Caco-2 (cell line): ENCODE measurements at places on chromosomes 7 and 10.

DNA sequence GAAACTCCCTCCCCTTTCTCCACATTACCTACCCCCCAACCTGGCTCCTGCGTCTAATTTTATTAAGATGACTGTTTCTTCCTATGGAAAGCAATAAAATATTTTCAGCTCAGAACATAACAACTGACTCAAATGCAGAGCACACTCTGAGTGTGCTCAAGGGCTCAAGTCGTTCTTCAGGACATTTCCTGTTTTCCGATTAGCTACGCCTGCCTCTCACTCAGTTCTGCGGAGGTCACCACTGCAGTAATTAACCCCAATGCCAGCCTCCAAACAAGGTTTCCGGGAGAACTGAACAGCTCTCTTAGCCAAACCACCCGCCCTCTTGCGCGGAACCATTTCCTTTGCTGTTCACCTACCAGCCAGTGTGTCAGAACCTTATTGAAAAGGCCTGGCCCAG is 19.3 kb downstream of the MYOF start:
- H3K4me1 ChIP-seq: peaks cover 70% of the 10 kb centered on the region
- no peak for DNase-seq
- peaks cover 3% of the 10 kb centered on the region; the same call in 1 of the 2 replicates for H3K36me3 ChIP-seq
- peak overlapping the region; percentile 97 for H3K27ac ChIP-seq
- H3K27me3 ChIP-seq: no peaks in the 10 kb centered on the region

DNA sequence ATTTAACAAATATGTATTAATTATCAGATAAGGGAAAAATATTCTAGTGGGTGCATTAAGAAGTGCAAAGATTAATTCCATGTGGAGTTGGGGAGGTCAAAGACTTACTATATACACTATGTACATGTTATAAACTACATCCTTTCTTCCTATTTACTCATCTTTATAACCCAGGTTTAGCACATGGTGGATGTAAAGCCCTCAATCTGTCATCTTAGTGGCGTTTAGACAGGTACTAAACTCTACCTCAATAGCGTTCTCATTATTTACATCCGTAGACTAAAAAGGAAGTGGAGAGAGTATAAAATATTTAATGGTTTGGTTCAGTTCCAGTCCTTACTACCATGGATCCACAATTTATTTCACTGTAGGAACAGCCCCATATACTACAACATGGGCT is 14.8 kb upstream of the CELF2 start:
- no peak overlapping the region for H3K4me3 ChIP-seq
- H3K27me3 ChIP-seq: no peaks in the 10 kb centered on the region
- no peak overlapping the region for H3K27ac ChIP-seq
- DNase-seq: no peak
- H3K4me1 ChIP-seq: no peaks in the 10 kb centered on the region
- H3K36me3 ChIP-seq: no peaks in the 10 kb centered on the region

DNA sequence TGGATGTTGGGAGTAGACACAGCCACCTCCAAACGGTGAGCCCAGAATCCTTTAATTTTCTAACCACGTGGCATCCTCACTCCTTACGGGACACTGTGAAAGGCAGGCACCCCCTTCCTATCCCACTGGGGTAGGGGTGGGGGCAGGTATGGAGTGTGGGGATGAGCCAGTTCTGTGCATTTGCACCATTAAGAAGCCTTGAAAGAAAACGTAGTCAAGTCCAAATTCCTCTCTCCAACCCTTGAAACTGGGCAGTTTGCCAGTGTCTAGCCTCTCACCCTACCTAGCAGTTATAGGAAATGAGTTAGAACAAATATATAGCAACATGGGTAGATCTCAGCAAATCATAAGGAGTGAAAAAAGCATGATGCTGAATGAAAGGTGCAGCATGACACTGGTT is 92.4 kb upstream of the LEP start:
- H3K27me3 ChIP-seq: no peaks in the 10 kb centered on the region
- H3K36me3 ChIP-seq: no peaks in the 10 kb centered on the region
- no peak for DNase-seq
- no peaks in the 10 kb centered on the region for H3K4me1 ChIP-seq

DNA sequence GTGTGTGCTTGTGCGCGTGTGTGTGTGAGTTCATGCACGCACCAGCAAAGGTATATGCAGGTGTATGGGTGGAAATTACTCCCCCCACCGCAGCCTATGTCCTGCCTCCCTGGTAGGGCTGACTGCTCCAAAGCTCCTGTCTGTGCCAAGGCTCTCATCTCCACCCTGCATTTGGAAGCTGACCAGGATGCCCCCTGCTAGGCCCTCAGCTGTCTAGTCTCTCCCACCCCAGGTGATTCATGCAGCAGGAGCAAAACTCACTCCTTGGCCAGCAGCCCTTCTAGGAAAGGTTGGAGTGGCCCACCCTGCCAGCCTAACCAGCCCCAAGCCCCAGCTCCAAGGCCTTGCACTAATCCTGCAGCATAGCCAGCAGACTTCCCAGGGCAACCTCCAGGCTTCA is 148.4 kb downstream of the GRID1 start:
- DNase-seq: no peak
- H3K4me3 ChIP-seq: no peak overlapping the region
- no peaks in the 10 kb centered on the region for H3K4me1 ChIP-seq
- no peaks in the 10 kb centered on the region for H3K36me3 ChIP-seq
- H3K27me3 ChIP-seq: no peaks in the 10 kb centered on the region

- peaks cover 24% of the 10 kb centered on the region; the same call in 1 of the 2 replicates for H3K4me1 ChIP-seq
- H3K27ac ChIP-seq: no peak overlapping the region
- no peak overlapping the region for H3K4me3 ChIP-seq
- peaks cover 1% of the 10 kb centered on the region; the same call in 1 of the 2 replicates for H3K36me3 ChIP-seq
- H3K27me3 ChIP-seq: no peaks in the 10 kb centered on the region
- DNase-seq: no peak
These were observed 4.2 kb upstream of the CCNY start for GRCh38 chr10:35331894-35332640.
